ENCODE measurements at places on chromosomes 6 and 20. TPM values are rescaled to one million over a fixed set of nuclear protein-coding genes. Genes with fewer than 3 reads are reported as not detected.

DNA sequence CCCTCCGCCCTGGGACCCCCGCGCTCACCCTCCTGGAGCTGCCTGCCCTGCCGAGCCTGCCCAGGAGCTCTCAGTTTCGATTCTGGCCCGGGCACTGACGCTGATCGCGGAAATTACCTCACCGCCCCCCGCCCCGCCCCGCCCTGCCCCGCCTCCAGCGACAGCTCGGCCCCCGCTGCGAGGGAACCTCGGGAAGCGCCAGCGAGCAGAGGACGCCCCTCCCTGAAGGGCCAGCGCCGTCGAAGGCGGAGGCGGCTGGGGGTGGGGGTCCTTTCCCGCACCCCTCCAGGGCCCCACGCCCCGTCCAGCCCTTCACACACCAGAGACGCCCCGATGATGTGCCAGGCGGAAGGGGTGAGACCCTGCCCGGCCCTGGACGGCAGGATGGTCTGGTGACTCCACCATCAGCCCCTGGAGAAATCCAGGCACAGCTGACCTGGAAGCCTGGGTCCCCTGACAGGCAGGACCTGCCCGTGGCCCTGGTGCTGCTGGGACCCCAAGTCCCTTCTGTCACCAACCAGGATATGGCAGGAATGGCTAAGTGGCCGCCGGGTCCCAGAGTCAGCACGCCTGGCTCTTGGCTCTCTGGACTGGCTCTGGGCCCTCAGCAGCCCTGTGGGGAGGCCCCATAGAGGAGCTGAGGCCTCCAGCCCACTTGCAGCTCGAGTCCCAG lies at the start of gene HELZ2:
Gene HELZ2, minus strand, starts transcription at position 84 of the 673 bp plus-strand sequence. CDS start 1,854 bp downstream, outside the sequence.
- no peak for DNase-seq

DNA sequence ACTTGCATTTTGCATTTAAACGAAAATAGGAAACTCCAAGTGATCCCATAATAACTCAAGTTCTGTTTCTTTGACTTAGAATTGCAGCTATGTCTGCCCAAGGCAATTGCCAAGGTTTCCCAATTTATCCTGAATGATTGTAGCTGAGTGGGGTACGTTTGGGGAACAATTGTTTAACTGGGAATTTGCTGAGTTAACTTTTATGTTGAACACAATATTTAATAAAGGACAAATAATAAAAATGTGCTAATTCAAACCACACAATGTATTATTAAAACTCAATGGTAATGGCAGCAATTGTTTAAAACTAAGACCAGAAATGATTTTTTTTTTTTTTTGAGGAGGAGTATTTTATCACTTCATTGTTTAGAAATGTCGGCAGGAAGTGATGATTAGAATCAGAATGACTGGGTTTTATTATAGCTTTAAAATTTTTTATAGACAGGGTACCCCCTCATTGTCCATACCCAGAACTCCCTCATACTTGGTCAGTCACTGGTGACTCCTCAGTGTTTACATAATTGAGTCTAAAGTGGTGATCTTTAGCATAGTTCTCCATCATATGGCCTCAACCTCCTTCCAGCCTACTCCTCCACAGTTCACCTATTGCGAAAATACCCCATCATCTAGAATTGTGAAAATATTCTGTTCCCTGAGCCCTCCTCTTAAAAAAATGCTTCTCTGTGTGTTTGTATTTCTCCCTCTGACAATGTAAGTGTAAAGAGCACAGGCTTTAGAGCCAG lies 389.2 kb upstream of the CITED2 start:
- DNase-seq = no peak

DNA sequence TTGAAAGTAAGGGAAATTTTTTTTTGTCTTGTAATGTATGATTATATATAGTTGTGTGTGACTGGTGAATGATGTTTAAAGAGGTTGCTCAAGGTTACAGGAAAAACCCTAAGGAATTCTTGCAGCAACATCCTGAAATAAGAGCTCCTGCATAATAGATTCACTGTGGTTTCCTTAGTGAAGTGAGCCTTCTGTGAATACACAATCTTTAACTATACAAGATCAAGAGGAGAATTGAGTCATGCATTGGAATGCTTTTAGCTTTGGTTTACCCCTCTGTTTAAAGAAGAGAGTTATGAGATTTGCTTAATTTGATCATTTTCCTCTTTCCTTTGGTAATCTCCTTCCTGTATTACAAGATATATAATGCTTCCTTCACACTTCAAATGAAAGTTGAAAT lies 141.6 kb upstream of the EYA4 start:
- peak; percentile 68 for DNase-seq

DNA sequence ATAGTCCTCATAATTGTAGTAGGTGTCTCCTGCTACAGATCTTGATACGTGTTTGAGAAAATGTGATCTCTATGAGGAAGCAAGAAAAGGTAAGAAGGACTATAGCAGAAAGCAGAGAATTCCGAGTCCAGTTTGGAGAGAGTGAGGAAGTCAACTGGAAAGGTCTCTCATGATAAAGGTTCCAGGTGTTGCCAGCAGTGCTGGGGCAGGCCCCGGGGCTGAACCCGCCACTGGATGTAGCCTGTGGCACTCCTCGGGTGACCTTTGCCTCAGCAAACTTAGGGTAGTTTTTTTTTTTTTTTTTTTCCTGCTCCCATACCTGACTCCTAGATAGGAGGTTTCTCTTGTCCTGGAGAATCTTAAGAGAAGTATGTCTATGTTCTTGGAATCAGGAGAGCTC lies 62.8 kb downstream of the FAM120B start:
- no peak for DNase-seq

DNA sequence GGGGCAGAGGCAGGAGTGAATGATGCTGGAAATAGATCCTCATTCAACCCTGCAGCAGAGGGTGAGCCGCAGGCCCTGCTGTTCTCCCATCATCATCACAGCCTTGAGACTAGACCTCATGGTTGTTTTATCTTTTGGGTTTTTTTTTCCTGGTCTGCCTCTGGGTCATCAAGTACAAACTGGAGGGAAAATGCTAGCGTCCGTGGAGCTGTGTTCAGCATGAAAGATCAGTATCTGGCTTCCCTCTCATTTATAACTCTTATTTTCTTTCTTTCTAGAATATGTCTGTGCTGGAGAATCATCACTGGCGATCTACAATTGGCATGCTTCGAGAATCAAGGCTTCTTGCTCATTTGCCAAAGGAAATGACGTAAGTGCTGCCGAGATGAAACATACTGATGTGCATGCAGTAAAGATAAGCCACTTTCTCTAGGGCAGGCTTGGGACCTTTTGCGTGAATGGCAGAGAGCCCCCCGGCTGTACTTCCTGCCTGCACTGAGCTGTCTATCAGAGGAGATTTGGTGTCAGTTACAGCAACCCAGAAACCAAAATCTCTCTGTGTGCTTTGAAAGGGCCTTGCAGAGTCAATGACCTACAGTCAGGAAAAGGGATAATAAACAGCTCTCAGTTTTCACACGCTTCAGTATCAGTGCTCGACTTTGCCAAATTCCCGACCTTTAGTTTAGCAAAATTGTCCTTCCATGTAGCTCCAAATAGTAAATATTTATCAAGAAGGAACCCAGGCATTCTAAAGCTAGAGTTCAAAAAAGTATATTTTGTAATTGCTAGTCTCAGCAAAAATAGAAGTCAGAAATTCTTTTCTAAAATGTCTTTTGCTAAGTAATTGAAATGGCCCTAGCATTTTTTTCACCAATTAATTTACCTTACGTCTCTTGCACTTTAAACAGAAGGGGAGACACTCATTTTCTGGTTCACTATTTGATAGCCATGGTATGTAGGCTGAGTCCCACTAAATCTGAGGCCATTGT lies 76.3 kb downstream of the MTFR2 start:
- DNase-seq = no peak

DNA sequence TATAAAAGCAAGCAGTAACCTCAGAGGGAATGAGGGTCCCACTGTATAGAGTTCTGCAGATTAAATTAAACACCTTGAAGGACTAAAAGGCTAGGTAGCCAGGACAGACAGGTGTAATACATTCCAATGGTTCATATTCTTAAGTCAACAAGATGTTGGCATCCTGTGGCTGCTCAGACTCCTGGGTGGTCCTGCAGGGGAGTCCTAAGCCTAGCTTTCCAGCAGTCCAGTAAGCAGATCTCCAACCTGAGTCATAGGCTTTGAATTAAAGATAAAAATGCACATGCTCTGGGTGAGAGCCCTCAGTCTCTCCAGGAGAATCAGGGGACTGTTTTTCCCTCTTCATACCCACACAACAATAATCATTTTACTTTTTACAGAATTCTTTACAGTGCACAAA lies 307.3 kb upstream of the SUPT3H start:
- DNase-seq = no peak

- no peak for DNase-seq
Measured at GRCh38 chr6:149560736-149561135, 5.4 kb upstream of the GINM1 start.

- no peak for DNase-seq
Measured at GRCh38 chr20:50681359-50682064, 9.8 kb downstream of the RIPOR3 start.

DNA sequence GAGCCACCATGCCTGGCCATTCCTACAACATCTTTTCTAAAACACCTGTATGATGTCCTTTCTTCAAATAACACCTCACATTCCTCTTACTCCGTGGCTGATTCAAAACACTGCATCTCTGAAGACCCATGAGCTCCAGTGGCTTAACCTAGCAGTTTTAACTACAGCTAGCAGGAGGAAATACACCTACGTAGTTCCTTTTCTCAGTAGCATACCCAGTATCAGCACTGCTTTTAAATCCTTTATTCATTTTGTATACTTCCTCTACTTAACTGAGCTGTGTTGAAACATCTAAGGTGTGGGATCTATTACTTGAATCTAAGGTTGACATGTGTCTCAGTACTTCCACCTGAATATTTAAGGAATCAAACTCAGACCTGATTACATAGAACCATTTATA lies 113.6 kb upstream of the CCDC28A start:
- DNase-seq = no peak

- no peak for DNase-seq
Measured at GRCh38 chr6:56759521-56759920, 116.8 kb upstream of the DST start.

- DNase-seq = peak; percentile 30
Measured at GRCh38 chr20:44651684-44652423, at the start of gene ADA. Gene ADA (minus strand): TSS chr20:44651699. CDS start chr20:44651607, 92 bp downstream.

DNA sequence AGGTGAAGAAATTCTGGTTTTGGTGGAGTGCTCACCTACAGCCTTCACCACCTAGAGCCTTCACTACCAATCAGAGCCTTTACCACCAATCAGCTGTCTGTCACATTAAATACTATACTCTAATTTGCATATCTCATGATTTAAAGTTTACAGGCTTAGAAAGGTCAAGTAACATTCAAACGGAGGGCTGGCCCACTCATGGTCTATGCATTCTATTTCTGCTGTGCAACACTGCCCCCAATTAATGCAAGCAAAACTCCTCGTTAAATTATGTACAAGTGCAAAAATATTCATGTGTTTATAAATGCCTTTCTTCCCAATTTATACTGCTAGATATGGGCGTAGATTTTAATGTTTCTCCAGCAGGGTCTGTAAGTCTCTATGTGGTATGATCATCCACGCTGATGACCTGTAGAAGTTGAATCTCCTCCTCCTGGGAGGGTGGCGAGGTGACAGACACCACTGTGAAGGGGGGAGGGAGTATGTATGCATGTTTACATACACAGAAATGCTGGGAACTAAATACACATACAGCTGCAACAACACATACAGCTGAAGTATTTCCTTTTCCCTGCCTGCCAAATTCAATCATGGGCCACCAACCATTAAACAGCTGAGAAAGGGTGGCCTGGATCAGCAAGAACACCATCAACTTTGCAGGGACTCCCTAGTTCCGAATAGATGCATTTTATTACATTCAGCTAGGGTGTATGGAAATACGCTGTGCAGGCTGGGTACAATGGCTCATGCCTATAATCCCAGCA lies 13.1 kb downstream of the RRAGD start:
- no peak for DNase-seq

- no peak for DNase-seq
Measured at GRCh38 chr6:124008988-124009765, 205.5 kb downstream of the NKAIN2 start.

GRCh38 chr6:10951675-10952282 lies 64.9 kb downstream of the SYCP2L start:
- DNase-seq = peak; percentile 3

GRCh38 chr6:108737594-108738546 lies 110.4 kb upstream of the ARMC2 start:
- DNase-seq = no peak

DNA sequence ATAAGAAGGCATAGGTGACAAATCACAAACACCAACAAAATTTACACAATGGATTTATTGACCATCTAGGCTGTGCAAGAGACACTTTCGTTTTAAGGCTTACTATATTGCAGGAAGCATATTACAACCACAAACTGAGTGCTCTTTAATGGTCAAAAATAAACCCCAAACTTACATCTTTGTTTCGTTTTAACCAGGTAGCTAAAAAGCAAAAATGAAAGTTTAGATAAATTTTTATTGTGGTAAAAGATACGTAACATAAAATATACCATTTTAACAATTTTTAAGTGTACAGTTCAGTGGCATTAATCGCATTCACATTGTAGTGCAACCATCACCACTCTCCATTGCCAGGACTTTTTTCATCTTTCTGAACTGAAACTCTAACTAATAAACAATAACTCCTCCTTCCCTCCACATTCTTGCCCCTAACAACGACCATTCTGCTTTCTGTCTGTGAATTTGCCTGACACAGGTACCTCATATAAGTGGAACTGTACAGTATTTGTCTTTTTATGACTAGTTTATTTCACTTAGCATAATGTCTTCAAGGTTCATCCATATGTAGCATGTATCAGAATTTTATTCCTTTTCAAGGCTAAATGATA lies 32.3 kb upstream of the DUSP22 start:
- no peak for DNase-seq

Gene CNR1
- total RNA-seq = 4.2 TPM

Gene PGC
- not detected for total RNA-seq

Gene SLC26A8
- total RNA-seq = 1.4 TPM

Gene ZBP1
- not detected for total RNA-seq

Gene AIF1
- total RNA-seq = not detected

Gene GPLD1
- 0.51 TPM for total RNA-seq

Gene PFDN6
- 69.3 TPM for total RNA-seq
